ENCODE measurements at places on chromosomes 2 and 18. TPM values are rescaled to one million over a fixed set of nuclear protein-coding genes. Genes with fewer than 3 reads are reported as not detected.

GRCh38 chr18:79523736-79524180, 128.0 kb downstream of the NFATC1 start:
- no peak for DNase-seq

RNF138 gene
- polyA plus RNA-seq: 48.9 TPM

- no peak for DNase-seq
Observed at GRCh38 chr2:164969909-164970690, 14.8 kb upstream of the SLC38A11 start.

CLEC4F gene
- polyA plus RNA-seq: not detected

GRCh38 chr18:4444306-4444705, 10.8 kb downstream of the DLGAP1 start:
- no peak for DNase-seq

GRCh38 chr2:207777124-207777523, 7.4 kb upstream of the FZD5 start:
- no peak for DNase-seq

DNA sequence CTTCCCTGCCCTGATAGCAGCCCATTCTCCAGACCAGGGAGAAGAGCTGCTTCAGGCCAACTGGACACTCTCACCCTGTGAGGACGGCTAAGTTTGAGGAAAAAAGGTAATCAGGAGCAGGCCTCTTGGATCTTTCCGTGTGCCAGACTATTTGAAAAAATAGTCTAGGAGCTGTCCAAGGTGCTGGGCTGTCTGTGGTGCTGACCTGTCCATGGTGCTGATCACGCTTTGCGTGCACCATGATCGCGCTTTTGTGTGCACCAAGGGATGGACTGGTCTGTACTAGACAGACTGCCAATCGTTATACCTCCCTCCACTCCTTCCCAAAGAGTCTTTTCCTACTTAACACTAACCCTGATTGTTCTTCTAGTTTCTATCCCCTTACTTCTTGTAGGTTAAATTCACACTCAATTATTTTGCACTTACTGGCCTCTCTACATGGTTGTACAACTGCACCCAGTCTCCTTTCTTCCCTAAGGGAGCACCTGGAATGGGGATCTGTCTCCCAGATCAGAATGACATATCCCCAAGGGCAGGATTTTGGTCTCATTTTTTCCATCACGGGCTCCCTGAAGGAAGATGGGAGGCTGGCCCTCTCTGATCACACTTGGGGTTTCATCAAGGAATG, 295.4 kb downstream of the CELF4 start:
- peak; percentile 85 for DNase-seq

- no peak for DNase-seq
Observed at GRCh38 chr2:136008205-136008865, 22.9 kb upstream of the DARS1 start.

GRCh38 chr18:713135-713490, 683 bp upstream of the ENOSF1 start:
- no peak for DNase-seq

LIPG gene
- polyA plus RNA-seq: 4.9 TPM

SGO2 gene
- 36.5 TPM for polyA plus RNA-seq

B3GNT2 gene
- 32.3 TPM for polyA plus RNA-seq

GRCh38 chr2:186946896-186947467, 98.0 kb upstream of the ZSWIM2 start:
- DNase-seq: peak; percentile 8

Measured in GM23338 (cell line).